Stimulated activated CD4-positive, alpha-beta T cell treated with anti-CD3 and anti-CD28 coated beads, Interleukin-1b, Interleukin-23, amount 100 ng/mL, for 24 hours (primary cell): ENCODE measurements at places on chromosomes 3 and 15.

GRCh38 chr3:189593581-189593980 lies 37.6 kb upstream of the TP63 start:
- no peak for DNase-seq

DNA sequence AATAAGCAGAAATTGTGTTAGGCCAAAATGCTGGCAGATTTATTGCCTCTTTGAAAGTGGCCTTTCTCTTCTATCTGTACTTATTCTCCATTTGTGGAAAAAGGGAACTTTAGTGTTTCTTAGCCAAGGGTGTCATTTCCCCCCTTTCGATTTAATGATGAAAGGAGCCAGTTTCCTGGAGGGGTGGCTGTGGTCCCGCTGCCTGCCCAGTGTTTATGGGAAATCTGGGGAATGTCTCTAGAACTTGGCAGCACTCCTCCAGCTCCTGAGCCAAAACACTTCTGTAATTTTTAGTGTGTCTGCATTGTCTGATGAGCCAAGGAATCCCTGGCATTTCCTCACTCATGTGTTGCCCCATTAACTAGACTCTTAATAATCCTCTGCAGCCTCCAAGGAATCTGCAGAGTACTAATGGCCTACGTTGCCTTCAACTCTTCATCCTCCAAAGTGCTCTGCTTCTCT lies 448.8 kb downstream of the GRM7 start:
- DNase-seq: no peak

DNA sequence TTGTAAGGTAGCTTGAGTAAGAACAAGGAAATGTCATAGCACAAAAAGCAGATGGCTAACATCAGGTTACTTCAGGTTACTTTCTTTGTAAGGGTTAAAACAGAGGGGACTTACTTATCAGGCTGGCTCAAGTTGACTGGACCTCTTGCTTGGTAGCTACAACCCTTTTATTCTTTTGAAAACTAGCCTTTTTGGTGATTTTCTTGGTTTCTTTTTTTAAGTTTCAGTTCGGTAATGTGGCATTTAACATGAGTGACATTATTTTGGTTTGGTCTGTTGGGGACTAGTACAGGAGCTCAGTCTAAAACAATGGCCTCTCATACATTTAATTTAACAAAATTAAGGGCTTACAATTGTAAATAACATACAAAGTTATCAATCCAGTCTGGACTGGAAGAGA lies 621.4 kb downstream of the OTOL1 start:
- DNase-seq: no peak

DNA sequence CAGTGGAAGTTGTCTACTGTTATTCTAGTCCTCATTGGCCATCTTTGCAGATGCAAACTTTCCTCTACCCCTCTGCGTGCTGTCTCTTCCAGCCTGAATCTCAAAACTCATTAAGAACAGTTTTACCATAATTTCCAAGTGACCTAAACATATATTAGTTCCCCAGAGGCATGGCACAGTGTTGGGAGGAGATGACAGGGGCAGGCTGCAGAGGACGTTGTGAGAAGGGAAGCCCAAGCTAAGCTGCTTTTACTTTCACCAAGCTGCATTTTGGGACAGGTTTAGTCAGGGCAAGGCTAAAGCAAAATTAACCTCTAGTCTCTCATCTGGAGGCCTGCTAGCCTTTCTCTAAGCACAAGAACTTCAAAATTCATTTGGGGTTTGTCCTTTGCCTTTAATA lies 318.6 kb upstream of the SATB1 start:
- DNase-seq: no peak

DNA sequence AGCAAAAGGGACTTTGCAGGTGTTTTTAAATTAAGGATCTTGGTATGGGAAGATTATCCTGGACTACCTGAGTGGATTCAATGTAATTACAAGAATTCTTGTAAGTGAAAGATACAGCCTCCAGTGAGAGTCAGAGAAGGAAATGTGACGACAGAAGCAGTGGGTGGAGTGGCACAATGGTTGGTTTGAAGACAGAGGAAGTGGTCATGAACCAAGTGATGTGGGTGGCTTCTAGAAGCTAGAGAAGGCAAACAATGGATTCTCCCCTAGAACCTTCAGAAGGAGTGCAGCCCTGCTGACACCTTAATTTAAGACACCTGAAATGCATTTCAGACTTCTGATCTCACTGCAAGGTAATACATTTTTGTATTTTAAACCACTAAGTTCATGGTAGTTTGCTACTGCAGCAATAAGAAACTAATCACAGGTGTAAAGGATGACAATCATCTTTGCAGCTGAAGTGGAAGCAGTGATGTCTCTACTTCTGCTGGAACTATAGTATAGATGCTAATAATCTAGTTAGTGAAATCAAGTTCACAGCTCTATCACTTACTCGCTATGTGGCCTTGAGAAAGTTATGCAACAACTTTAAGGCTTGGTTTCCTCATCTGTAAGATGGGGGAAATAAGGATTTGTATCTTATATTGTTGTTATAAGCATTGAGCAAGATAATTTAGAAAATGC lies 403.4 kb upstream of the SUCLG2 start:
- DNase-seq: no peak

- DNase-seq: no peak
Observed at GRCh38 chr3:37174532-37175126, at the start of gene LRRFIP2. Gene LRRFIP2 (minus strand): TSS chr3:37174582. CDS start chr3:37148983, 25,599 bp downstream.

DNA sequence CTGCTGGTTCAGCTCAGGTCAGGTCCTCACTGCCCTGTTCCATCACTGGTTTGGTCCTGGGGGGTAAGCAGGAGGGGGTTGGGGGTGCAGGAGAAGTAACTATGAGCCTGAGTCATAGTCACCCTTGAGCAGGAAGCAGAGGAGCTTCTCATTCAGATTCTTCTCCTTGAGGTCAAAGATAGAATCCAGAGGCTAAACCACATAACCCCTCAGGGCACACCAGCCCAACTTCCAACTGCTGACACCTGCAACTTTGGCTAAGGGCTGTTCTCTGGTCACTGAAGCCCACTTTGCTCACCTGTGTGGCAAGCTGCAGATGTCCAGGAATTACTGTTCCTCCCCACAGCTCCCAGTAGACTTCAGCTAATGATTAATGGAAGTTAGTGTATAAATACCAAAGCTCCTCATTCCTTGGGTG lies 48.8 kb upstream of the LRRFIP2 start:
- DNase-seq: no peak

GRCh38 chr15:71374607-71375352 lies 259.5 kb downstream of the THSD4 start:
- DNase-seq: no peak

- DNase-seq: no peak
Observed at GRCh38 chr3:157837336-157837735, 268.9 kb downstream of the SHOX2 start.

DNA sequence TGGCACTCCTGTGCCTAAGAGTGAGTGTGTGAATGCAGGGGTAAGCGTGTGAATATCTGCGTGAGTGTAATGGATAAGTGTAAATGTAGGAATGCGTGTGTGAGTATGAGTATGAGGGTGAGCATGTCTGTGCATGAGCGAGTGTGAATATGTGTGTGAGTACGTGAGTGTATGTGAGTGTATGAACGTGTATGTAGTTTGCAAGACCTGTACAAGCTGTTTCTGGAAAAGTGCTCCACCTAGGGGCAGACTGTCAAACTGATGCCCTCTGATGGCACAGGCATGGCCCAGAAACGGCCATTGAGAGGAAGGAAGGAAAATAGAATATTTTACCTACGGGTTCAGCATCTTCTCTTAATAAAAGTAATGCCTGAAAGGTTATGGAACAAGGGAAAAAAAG lies 24.4 kb upstream of the FRMD4B start:
- DNase-seq: peak; percentile 64

DNA sequence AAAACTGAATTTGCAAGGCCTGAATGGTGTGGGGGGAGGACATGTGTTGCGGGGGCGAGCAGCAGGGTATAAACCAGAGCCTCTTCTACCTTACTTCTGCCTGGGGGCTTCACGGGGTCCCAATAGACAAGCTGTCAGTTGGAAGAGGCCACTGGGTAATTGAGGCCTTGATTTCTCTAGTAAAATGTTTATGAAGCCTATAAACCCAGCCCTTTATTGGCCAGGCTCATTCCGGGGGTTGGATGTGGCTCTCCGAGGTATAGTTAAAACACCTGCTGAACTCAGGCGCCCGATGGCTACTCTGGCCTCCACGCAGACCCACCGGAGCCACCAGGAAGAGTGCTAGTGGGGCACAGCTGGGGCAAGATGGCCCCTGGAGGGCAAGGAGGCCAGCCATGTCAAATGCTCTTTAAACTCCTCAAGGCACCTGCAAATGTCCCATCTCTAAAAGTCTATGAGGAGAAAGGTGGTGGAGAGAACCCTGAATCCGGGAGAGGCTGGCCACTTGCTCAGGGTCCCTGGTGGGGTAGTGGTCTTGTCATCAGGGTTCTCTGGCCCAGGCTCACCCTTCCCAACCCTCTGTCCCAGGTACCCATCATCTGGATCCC lies 34.3 kb downstream of the IGDCC3 start:
- no peak for DNase-seq

DNA sequence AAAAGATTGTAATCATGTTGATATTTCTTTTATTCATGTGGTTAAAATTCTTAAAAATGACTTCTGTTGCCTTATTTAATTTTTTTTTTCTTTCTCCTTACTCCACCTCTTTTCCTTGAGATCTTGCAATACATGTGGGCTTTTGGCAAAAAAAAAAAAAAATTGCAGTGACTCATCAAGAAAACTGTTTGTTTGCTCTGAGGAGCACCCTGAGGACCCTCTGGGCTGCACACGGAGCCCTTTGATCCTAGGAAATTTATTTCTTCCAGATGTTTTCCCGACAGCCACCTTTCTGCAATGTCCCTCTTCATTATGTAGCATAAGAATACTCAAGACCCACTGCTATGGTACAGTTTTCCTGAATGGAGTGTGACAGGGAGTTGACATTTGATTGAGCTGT lies 371.7 kb downstream of the ZBTB20 start:
- DNase-seq: no peak

DNA sequence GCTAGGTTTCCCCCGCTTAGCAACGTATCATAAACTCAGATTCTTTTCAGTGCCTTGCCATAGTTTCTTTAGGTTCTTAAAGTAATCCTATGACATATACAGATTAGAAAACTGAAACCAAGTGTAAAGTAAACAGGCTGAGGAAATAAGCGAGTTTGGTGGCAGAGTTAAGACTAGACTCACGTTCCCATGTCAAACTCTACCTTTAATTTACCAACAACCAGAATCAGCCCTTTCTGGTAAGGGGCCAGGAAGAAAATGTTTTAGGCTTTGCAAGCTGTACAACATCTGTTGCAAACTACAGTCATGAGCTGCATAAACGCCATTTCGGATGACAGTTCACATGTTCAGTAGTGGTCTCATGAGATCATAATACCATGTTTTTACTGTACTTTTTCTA lies 128.0 kb upstream of the PRICKLE2 start:
- DNase-seq: no peak

- no peak for DNase-seq
Observed at GRCh38 chr3:123688241-123688747, 103.4 kb upstream of the HACD2 start.

- no peak for DNase-seq
Observed at GRCh38 chr3:47578691-47579632, at the start of gene CSPG5. Gene CSPG5 (minus strand): TSS chr3:47578865. CDS start chr3:47578693, 172 bp downstream.

DNA sequence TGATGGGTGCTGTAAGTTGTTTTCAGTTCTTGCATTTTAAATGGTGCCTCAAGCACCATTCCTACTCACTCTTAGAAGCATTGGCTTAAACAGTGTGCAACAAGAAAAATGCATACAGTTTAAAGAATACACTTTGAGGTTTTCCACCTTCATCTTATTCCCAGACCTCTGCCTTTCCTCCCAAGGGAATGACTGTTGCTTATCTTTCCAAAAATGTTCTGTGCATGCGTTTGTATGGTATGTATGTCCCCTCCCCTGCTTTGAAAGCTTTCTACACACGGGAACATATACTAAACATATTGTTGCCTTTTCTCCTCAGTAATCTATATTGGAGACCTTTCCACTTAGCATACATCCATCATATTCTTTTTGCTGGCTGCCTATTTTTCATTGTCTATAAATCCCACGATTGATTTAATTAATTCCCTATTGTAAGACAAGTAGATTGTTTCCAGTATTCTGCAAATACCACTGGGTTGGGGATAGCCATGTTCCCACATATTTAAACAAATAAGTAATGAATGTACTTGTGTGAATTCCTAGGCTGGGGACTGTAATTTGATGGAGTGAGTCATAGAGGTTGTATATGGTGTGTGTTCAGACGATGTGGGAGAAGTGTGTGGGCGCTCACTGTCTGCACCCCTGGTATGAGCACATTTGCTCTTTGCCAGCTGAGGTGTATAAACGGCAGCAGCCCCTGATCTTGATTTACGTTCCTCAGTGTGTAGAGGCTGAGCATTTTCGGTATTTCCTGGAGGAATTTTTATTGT lies 5.8 kb downstream of the TRAK1 start:
- peak; percentile 13 for DNase-seq

DNA sequence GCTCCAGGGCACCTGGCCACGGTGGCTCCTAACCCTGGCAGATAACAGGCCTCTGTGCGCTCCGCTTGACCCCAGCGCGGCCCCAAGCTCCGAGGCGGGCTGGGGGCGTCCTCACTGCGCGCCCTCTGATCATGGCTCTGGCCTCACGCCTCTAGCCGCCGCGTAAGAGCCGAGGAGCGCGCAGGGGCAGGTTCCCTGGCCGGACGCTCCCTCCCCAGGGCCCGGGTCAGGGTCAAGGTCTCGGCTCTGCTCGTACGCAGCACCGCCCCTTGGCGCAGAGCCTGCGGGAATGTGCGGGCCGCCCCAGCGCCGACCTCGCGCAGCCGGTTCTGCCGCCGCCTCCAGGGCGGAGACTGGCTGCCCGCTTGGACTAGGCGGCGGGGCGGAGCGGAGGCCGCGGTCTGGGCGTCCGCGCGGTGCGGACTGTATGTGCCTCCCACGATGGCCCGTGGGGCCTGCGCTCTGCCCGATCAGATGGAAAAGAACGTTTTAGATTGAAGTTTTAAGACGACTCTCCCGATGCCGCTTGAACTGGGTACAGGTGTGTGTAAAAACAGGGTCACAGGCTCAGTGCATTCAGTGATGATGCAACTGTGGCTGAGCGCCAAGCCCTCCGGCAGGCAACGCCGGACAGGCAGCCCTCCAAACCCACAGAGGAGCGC lies 40.8 kb downstream of the CHST14 start:
- no peak for DNase-seq

DNA sequence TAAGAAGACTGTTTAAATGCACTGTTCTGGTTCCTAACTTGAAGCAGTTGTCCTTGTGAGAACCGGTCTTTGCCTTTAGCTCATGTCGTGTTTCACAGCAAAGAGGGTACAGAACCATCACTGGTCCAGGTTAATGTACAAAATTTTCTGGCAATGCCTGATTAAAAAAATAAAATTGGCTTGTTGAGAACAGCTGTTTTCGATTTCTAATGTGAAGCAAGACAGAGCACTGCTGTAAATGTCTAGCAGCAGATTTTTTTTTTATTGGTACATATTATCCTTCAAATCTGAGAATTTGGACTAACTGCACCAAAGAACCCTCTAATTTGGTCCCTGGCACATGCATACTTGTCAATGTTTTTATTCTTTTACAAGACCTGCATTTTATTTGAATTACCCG lies 103.3 kb downstream of the STT3B start:
- DNase-seq: no peak

GRCh38 chr15:41501191-41501917 lies 7.7 kb downstream of the ITPKA start:
- DNase-seq: no peak

- DNase-seq: no peak
Observed at GRCh38 chr3:29610781-29611180, 329.9 kb downstream of the RBMS3 start.

GRCh38 chr15:88799341-88799740 lies 3.9 kb upstream of the ACAN start:
- no peak for DNase-seq
